ENCODE measurements at places on chromosomes 11 and 22. TPM values are rescaled to one million over a fixed set of nuclear protein-coding genes. Genes with fewer than 3 reads are reported as not detected.

Gene DBX1
- not detected for total RNA-seq

Gene MMP1
- not detected for total RNA-seq

Gene PANX3
- not detected for total RNA-seq

Gene NXPE2
- not detected for total RNA-seq

Gene KRTAP5-2
- total RNA-seq = not detected

Gene LDLRAD3
- total RNA-seq = 0.22 TPM

DNA sequence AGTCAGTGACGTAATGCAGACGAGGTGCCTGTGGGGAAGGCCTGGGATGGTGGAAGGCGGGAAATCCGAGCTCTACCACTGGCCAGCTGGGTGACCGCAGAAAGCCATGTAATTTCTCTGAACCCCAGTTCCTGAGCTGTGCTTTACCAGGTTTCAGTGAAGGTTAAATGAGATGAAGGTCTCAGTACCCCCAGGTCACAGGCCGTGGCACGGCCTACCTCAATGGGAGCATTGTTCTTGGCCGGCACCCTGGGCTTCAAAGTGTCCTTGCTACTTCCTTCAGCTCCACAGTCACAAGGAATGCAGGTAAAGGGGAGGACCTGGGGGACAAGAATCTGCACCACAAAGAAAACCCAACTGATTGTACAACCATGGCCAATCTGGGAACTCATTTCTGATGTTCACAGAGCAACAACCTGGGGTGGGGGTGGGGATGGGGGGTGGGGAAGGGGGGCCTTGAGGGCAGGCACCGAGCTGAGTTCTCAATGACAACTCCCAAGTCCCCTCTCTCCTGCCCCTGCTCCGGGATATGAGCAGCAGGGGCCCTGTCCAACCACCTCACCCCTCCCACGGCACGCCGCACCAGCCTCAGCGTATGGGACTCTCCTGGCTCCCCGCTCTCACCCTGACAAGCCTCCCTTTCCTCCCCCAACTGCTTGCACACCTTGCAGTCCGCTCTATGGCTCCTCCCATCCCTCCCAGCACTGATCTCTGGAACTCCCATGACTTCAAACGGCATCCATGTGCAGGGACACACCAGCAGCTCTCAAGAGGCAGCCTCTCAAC lies 59.1 kb upstream of the ARFGAP3 start:
- peaks cover 2% of the 10 kb centered on the region for H3K36me3 ChIP-seq
- peaks cover 11% of the 10 kb centered on the region for H3K4me1 ChIP-seq
- no peak for DNase-seq
- H3K27me3 ChIP-seq = no peaks in the 10 kb centered on the region

- no peak for DNase-seq
- H3K27ac ChIP-seq = peak overlapping the region; percentile 74
- H3K36me3 ChIP-seq = no peaks in the 10 kb centered on the region
Observed at GRCh38 chr11:3906166-3906565, 50.7 kb downstream of the STIM1 start.

DNA sequence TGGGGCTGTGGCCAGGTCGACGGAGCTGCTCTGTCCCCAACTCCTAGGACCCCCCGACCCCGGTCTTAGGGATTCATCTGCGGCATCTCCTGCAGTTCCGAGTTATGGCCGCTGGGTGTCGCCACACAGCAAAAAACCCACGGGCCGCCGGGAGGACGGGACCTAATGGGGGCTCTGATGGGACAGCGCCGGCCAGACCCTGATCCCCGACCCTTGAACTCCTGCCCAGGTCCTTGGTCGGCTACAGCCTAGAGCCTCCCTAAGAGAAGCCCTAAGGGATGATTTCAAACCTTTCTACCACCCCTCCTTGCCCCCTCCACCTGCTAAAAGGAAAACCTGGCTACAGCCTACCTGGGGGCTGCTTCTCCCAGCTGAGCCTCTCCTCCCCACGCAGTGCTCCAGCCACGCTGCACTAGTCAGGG lies 30.8 kb upstream of the LRRC10B start:
- peaks cover 15% of the 10 kb centered on the region for H3K4me1 ChIP-seq
- H3K36me3 ChIP-seq = peaks cover 4% of the 10 kb centered on the region
- H3K4me3 ChIP-seq = no peak overlapping the region
- peak; percentile 70 for DNase-seq
- H3K27me3 ChIP-seq = peaks cover 2% of the 10 kb centered on the region

DNA sequence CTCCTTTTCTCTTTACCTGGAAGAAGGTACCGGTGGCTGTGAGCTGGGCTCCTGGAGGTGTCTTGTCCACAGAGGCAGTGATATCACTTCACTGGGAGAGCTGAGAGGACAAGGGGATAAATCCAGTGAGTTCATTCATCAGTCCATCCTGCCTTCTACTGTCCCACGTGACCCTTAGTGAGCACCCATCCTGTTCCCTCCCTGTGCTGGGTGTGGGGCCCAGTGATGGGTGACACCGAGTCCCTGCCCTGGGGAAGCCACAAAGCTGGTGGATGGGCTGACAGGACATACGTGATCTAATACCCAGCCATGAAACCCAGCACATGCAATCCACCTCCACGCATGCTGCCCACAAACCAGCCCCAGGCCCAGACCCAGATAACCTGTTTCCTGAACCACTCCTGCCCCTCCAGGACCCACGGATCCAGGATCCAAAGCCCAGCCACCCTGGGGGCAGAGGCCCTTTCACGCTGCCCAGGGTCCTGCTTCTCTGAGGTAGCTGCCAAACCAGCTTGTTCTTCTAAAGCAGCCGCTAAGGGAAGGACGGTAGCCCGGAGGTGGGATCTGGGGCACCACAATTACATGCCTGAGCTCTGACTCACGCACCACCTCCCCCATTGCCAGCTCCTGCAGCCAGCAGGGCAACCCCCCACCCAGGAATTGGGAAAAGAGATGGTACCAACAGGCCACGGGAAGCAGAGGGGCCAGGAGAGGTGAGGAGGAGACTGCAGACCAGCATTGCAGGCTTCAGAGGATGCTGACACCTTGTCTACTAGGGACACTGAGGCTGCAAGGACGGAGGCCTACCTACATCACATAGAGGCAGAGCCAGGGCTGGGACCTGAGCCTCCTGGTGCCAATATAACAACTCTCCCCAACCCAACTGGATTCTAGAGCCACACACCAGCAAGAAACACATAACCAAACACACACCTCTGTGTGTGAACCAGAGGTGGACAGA lies 35.2 kb downstream of the GDPD5 start:
- no peaks in the 10 kb centered on the region for H3K36me3 ChIP-seq
- H3K4me3 ChIP-seq = no peak overlapping the region
- peak overlapping the region; percentile 14 for H3K27ac ChIP-seq
- peaks cover 13% of the 10 kb centered on the region for H3K4me1 ChIP-seq
- DNase-seq = no peak
- no peaks in the 10 kb centered on the region for H3K27me3 ChIP-seq

DNA sequence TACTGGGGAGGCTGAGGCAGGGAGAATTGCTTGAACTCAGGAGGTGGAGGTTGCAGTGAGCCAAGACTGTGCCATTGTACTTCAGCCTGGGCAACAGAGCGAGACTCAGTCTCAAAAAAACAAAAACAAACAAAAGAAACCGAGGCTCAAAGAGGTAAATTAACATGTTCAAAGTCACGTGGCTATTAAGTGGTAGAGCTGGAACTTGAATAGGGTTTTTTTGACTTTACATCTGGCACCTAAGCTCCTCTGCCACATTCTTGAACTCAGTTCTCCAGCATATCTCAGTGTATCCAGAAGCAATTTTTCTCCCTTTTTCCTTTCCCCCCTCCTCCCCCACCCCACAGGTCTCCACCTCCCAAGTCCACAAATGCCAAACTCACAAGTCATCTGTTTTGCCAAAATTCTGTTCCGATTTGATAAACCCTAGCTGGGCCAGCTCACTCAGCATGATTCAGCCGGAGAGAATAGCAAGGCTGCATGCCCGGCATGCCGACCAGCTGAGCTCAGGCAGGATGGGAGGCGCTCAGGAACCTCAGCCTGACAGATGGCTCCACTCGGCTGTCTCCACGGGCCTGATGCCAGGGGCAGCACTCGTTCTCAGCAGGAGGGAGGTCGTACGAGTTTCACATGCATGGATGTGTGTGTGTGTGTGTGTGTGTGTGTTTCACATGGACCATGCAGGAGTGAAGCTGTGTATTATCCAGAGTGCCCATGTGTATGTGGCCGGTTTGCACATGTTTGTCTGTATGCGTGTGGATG lies 63.2 kb upstream of the RRAS2 start:
- H3K27me3 ChIP-seq = no peaks in the 10 kb centered on the region
- H3K4me3 ChIP-seq = no peak overlapping the region
- no peak overlapping the region for H3K27ac ChIP-seq
- H3K36me3 ChIP-seq = no peaks in the 10 kb centered on the region
- peaks cover 16% of the 10 kb centered on the region for H3K4me1 ChIP-seq
- no peak for DNase-seq

DNA sequence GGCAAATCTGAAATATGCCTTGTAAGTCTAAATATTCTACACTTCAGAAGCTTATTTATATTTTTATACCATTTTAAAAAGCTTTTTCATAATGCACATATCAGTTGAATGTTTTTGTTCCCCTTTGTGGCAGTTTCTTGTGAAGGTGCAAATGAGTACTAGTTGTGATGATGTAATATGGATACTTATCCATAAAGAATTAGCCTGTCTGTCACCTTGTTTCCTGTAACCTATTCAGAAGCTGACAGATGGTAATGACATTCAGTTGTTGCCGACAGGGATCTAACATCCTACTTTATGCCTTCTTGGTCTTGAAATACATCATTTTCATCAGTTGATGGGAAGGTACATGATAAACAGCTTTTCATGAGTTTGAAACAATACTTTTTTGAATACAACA lies 2.9 kb downstream of the QSER1 start:
- peak overlapping the region; percentile 26 for H3K4me3 ChIP-seq
- H3K4me1 ChIP-seq = peaks cover 50% of the 10 kb centered on the region
- H3K27ac ChIP-seq = no peak overlapping the region
- DNase-seq = no peak

- no peaks in the 10 kb centered on the region for H3K36me3 ChIP-seq
- no peak overlapping the region for H3K4me3 ChIP-seq
- H3K4me1 ChIP-seq = peaks cover 13% of the 10 kb centered on the region
- DNase-seq = no peak
- H3K27me3 ChIP-seq = peaks cover 2% of the 10 kb centered on the region
- no peak overlapping the region for H3K27ac ChIP-seq
Observed at GRCh38 chr11:72525466-72525865, 91.1 kb upstream of the CLPB start.

GRCh38 chr22:48577691-48578090 lies 1250.0 kb downstream of the BRD1 start:
- no peaks in the 10 kb centered on the region for H3K36me3 ChIP-seq
- peaks cover 24% of the 10 kb centered on the region for H3K27me3 ChIP-seq
- H3K4me3 ChIP-seq = no peak overlapping the region

- peaks cover 4% of the 10 kb centered on the region for H3K4me1 ChIP-seq
- peaks cover 5% of the 10 kb centered on the region for H3K27me3 ChIP-seq
- H3K4me3 ChIP-seq = no peak overlapping the region
- H3K27ac ChIP-seq = no peak overlapping the region
Observed at GRCh38 chr11:2883979-2884815, 1.4 kb downstream of the CDKN1C start.

- H3K4me3 ChIP-seq = no peak overlapping the region
- no peaks in the 10 kb centered on the region for H3K36me3 ChIP-seq
- peak; percentile 0 for DNase-seq
- no peaks in the 10 kb centered on the region for H3K27me3 ChIP-seq
- H3K27ac ChIP-seq = no peak overlapping the region
Observed at GRCh38 chr22:19879992-19880785, 25.5 kb upstream of the GNB1L start.

- no peak for DNase-seq
- no peaks in the 10 kb centered on the region for H3K27me3 ChIP-seq
- no peaks in the 10 kb centered on the region for H3K4me1 ChIP-seq
- no peak overlapping the region for H3K27ac ChIP-seq
Observed at GRCh38 chr11:61853698-61854169, 25.6 kb downstream of the FADS2 start.

DNA sequence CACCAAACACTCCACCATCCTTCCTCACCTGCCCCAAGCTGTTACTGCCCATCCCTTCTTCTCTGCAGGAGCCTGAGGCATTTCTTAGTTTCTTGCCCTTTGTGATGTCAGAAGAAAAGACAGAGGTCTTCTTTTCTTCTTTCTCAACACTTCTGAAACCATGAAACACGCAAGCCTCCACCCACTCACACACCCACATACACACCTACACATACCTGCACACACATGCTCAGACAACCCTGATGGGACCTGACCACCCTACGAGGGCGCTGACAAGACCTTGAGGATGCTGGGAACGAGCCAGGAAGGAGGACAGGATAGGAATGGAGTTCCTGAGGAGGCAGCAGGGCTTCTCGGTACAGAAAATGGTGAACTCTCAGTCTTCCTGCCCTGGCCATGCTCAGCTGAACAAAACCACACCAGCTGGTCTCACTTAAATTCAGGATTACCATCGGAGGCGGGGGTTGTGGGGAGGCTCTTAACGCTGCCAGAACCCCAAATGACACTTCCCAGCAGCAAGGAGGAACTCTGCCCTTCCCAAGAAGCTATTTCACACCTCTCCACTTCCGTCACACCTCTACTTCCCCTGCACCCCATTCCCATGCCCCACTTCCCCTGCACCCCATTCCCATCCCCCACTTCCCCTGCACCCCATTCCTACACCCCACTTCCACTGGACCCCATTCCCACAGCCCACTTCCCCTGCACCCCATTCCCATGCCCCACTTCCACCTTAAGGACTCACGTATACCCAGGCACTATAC lies 41.0 kb downstream of the CSF2RB start:
- peaks cover 2% of the 10 kb centered on the region for H3K27me3 ChIP-seq
- peaks cover 5% of the 10 kb centered on the region for H3K4me1 ChIP-seq
- H3K27ac ChIP-seq = no peak overlapping the region
- H3K4me3 ChIP-seq = no peak overlapping the region
- no peaks in the 10 kb centered on the region for H3K36me3 ChIP-seq

GRCh38 chr22:43036282-43036829 lies 21.4 kb upstream of the PACSIN2 start:
- no peaks in the 10 kb centered on the region for H3K27me3 ChIP-seq
- H3K27ac ChIP-seq = no peak overlapping the region
- DNase-seq = no peak
- H3K36me3 ChIP-seq = no peaks in the 10 kb centered on the region

GRCh38 chr11:125263268-125263790 lies 98.8 kb downstream of the PKNOX2 start:
- no peaks in the 10 kb centered on the region for H3K4me1 ChIP-seq
- no peaks in the 10 kb centered on the region for H3K36me3 ChIP-seq
- no peak overlapping the region for H3K4me3 ChIP-seq
- H3K27me3 ChIP-seq = peaks cover 28% of the 10 kb centered on the region
- no peak for DNase-seq
- no peak overlapping the region for H3K27ac ChIP-seq

DNA sequence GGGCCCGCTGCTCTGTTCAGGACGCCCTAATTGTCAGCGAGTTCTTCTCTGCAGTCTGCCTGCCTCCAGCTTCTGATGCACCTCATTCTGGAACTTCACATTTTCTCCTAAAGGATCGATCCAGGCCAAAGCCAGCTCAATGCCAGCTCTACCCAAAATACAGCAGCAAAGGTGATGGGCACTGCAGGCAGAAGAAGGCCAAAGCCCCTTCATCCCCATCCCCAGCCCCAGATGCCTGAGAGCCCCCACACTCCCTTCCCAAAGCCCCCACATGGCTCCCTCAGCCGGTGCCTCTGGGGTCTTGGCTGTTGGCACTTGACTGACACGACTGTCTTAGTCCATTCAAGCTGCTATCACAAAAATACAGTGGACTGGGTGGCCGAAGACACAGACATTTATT lies 410.3 kb downstream of the BRD1 start:
- no peaks in the 10 kb centered on the region for H3K36me3 ChIP-seq
- no peaks in the 10 kb centered on the region for H3K4me1 ChIP-seq
- no peak overlapping the region for H3K4me3 ChIP-seq
- DNase-seq = no peak
- peaks cover 4% of the 10 kb centered on the region for H3K27me3 ChIP-seq
- H3K27ac ChIP-seq = no peak overlapping the region

- no peaks in the 10 kb centered on the region for H3K36me3 ChIP-seq
- H3K4me1 ChIP-seq = no peaks in the 10 kb centered on the region
- no peak for DNase-seq
- H3K4me3 ChIP-seq = no peak overlapping the region
- H3K27me3 ChIP-seq = no peaks in the 10 kb centered on the region
Observed at GRCh38 chr11:92154110-92154509, 70.5 kb upstream of the FAT3 start.

Data from activated CD8-positive, alpha-beta T cell treated with anti-CD3 and anti-CD28 coated beads for 36 hours (primary cell).